ENCODE measurements at places on chromosomes 7 and 10.

DNA sequence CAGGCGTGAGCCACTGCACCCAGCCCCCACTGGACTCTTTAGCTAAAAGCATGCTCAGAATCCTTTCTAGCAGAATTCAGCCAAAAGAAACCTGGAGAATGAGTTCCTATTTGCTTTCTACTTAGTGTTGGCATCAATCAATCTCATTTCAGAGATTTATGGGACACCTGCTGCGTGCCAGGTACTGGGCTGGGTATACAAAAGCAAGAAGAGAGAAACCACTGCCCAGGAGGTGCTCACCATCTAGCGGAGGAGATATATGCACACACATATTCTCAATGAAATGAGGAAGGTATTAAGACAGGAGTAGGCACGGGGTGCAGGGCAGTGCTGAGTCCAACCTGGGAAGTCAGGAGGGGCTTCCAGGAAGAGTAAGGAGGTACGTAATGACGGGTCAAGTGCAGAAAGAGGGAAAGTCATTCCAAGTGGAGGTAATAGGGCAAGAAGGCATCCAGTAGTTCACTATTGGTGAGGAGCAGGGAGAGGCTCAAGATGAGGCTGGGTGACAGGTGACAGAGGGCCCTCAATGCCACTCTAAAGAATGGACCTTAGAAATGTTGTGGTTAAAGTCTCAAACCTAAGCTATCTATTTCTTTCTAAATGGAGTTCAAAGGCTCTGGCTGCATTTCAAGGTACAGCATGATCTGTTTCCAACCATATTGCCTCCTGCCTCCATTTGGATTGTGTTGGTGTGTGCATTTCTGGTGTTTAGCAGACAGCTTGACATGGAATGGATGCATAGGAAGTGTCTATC, 22.1 kb downstream of the ABLIM1 start:
- DNase-seq = no peak

DNA sequence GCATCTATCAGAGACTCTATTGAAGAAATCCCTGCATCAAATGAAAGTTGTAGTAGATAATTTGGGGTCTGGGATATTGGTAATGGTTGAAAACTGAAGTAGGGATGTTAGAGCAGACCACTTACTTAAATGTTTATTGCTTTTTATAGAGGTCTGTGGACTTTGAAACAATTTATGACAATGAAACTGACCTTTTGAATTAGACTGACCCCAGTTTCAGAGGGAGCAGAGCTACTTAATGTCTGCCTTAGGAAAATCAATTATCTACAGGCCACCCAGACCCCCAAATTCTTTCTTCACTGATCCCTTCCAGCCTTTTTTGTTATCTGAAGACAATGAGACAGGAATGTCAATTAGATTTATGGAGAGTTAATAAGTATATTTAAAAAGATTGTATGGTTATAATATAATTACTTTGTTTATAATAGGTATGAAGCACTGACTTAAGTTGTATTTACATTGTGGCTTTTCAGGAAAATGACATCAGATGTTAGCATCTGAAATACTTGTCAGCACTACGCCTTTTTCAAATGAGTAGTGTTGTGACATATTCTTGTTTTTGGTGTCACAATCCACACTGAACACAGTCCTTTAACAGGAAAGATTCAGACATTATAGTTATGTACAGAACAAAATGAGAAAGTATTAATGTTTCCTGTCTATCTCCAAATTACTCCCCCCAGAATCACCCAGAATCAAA, 13.9 kb downstream of the MGAM2 start:
- no peak for DNase-seq

DNA sequence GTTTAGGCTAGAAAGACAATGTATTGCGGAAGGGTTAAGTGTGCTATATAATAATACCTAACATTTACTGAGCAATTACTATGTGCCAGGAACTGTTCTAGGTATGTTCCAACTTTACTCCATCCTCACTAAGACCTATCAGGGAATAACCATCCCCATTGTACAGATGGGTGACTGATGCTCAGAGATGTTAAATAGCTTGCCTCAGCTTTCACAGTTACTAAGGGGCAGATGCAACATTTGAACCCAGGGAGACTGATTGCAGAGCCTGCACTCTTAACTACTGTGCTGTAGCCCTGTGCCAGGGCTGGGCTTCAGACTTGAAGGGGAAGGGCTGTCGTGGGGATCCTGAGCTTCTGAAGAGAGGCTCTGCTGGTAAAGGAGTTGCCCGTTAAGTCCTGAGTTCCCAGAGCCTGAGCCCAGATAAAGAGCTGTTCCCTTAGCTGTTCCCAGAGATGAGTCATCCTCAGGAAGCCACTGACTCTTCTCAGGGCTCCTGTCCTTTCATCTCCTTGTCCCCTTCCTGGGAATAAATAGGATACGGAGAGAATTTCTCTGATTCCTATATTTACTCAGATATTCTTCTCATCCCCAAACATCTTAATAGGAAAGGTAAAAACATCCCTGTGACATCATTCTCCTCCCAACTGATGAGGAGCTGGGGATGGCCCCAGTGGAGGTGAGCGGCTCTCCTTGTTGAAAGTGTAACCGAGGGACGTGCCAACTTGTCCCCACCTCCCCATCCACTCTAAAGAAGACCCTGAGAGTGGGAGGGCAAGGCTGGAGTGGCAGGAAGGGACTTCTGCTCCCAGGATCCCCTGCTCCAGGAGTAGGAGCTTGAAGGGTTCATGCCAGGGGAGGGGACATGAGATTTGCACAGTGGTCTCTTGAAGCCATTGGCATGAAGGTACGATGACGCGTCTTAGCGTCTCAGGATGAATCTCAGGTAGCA, 28.0 kb upstream of the HABP2 start:
- DNase-seq = no peak

DNA sequence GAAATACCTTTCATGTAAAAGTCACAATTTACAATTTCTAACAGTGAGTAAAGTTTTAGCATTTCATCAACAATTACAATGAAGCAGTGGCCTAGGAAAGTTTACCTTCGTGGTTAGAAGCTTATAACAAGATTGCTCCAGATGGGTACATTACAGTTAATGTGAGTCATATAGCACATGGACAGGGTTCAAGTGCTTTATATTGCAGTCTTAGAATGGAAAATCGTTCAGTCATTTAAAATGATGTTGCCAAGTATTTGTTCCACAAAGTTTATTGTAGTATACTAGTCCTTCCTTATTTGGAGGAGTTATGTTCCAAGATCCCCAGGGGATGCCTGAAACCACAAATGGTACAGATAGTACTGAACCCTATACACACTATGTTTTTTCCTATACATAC, 174.6 kb upstream of the TARP start:
- DNase-seq = no peak

GRCh38 chr10:5385224-5385623, 19.4 kb downstream of the TUBAL3 start:
- DNase-seq = no peak

DNA sequence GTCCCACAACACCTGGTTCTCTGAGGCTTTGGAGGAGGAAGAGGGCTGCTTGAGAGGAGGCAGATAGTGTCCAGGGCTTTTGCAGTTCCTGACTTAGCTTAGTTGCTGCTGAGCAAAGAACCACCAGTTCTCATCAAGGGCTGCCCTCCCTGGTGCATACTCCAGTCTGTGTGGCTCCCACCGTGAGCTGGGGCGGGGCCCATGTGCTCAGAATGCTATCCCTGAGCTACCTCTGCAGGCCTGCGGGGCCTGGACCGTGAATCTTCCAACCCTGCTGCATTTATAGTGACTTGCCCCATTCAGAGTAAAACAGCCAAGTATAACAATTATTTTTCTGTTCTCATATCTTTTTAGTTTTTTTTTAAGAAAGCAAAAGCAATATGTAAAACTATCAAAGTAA, 49.2 kb downstream of the TACR2 start:
- DNase-seq = no peak

DNA sequence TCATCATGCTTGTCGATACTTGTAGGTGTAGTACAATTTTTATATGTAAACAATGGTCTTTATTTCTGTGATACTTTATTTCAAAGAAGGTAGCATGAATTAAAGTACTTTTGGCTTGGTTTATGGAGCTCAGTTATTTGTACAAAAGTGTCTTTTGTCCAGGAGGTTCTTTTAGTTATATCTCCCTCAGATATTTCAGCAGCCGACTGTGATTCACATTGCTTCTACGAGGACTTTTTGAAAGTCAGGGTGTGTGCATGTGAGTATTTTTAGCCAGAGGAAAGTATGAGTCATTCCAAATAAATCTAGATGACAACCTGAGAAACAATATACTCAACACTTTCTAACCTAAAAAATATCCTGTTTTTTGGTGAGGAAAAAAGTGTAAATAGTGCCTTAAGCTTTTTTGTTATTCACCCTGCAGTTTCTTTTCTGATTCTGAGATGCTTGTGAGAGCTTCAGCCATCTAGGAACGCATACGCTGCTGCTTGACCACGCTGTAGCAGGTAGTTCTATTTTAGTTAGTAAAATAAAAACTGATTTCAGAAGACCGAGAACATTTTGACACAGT, 595 bp upstream of the SUN1 start:
- DNase-seq = no peak

DNA sequence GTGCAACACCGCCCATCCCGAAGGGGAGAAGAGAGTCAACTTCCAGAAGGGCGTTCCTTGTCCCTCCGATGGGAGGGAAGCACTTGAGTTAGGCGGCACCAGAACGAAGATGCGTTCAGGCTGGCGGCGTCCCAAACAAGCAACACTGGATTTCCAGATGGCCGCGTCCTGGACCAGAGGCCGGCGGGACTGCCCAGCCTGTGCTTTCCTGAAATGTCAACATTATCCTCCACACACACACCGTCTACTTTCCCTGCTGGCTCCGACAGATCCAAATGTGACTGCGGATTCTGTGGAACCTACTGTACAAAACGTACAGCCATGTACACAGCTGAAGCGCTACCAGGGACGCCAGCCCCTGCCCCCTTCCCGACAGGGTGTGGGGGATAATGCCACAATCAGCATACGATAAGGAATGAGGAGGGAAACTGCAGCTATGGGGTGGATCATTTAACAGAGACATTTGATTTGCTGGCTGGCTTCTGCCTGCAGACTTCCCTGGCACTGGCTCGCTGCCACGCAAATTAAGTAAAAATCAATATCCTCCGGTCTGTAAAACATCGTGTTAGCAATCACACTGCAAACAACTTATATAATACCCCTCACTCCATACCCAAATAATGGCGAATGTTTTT, 82.1 kb downstream of the ZRANB1 start:
- DNase-seq = no peak

GRCh38 chr10:13949844-13950542, 363.2 kb downstream of the PRPF18 start:
- no peak for DNase-seq

- no peak for DNase-seq
Measured at GRCh38 chr7:12518920-12519681, 51.4 kb upstream of the SCIN start.

All from putamen (tissue), 1 donor.